ENCODE measurements at places on chromosomes 12 and 14.

DNA sequence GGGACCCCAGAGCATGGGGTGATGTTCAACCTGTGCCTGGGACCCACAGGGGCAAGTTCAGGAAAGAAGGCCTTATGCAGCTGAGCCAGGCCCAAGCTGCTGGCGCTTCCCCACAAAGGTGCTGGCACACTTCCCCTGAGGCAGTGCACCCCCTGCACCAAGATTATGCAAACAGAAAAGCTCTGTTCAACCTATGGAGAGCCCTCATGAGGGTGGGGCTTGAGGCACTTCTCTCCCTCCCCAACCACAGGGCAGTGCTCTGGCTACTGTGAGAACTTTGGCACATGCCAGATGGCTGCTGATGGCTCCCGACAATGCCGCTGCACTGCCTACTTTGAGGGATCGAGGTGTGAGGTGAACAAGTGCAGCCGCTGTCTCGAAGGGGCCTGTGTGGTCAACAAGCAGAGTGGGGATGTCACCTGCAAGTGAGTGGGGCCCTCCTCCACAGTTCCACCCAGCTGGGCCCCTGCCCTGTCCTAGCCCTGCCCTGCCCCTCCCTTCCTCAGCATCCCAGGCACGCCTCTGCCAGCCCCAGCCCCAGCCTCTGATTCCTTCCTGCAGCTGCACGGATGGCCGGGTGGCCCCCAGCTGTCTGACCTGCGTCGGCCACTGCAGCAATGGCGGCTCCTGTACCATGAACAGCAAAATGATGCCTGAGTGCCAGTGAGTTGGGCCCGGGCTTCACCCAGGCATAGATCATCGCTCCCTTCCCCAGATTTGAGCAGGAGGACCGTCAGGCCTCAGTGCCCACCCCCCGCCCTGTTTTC lies 5.5 kb upstream of the NXPH4 start:
- DNase-seq = no peak

GRCh38 chr14:90336985-90337384 lies 5.2 kb upstream of the NRDE2 start:
- no peak for DNase-seq

- DNase-seq = no peak
Measured at GRCh38 chr12:124296295-124296915, 1.5 kb downstream of the RFLNA start.

DNA sequence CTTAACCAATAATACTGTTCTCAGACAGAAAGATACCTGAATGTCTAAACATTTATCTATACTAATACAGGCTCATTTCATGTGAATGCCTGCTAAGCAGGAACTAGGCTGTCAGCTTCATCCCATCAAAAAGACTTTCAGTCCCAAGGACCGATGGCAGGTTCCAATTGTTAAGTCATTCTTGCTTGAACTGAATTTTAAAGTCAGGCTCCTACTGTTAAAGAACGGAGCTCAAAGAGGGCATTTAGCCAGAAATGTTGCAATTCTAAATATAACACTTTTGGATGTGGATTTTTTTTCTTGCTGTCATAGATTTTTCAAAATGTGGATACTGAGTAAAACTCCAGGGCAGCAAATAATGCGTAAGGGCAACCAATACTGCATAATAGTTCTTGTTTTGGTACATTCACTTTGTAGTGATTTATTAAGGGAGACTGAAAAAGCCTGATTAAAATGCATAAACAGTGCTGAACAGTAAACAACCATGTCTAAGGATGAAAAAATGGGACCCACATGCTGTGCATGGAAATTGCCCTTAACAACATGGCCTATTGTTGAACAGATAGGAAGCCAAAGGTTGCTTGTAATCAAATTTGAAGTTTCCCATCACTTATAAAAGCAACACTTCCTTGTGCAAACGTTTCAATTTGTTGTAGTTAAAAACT lies 38.6 kb upstream of the DBX2 start:
- no peak for DNase-seq

- DNase-seq = no peak
Measured at GRCh38 chr12:107783406-107784376, 9.2 kb downstream of the ASCL4 start.

GRCh38 chr14:67735336-67736147 lies 33.9 kb downstream of the RDH12 start:
- DNase-seq = no peak

- no peak for DNase-seq
Measured at GRCh38 chr12:1657688-1658087, 28.7 kb downstream of the WNT5B start.

DNA sequence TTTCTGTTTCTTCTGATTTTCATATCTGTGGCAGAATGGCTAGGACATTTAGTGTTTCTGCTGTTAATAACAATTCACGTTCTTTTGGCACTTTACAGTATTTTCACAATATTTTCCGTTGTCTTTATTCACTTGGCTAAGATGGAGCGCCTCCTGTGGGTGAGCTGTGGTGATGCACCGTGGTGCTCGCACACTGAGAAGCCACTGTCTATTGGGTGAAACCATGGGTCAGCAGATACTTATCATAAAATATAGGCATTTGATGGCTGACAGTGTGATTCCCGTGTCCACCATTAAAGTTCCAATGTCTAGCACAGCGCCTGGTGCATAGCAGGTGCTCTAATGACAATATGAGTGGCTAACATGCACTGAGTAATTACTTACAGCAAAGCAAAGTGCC lies 141.8 kb downstream of the VRK1 start:
- no peak for DNase-seq

DNA sequence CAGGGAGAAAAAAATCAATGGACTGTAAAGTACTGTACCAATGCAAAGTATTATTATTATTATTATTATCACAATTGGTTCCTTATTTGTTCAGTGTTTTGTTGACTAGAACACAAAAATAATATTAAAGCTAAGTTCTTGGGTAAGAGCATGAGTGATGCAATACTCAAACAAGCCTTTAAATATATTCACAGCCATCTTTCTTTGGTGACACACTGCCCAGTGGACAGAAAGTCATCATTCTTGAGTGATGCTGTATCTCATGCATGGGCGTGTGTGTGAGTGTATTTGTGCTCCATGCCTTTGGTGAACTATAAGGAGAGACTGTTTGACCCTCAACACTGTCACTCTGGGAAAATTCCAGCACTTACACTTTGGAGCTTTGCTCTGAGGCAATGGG lies 93.6 kb downstream of the KCNK10 start:
- DNase-seq = no peak

- DNase-seq = no peak
Measured at GRCh38 chr12:109741970-109742703, 28.5 kb downstream of the FAM222A start.

- DNase-seq = no peak
Measured at GRCh38 chr14:23076785-23077408, 18.0 kb downstream of the ACIN1 start.

DNA sequence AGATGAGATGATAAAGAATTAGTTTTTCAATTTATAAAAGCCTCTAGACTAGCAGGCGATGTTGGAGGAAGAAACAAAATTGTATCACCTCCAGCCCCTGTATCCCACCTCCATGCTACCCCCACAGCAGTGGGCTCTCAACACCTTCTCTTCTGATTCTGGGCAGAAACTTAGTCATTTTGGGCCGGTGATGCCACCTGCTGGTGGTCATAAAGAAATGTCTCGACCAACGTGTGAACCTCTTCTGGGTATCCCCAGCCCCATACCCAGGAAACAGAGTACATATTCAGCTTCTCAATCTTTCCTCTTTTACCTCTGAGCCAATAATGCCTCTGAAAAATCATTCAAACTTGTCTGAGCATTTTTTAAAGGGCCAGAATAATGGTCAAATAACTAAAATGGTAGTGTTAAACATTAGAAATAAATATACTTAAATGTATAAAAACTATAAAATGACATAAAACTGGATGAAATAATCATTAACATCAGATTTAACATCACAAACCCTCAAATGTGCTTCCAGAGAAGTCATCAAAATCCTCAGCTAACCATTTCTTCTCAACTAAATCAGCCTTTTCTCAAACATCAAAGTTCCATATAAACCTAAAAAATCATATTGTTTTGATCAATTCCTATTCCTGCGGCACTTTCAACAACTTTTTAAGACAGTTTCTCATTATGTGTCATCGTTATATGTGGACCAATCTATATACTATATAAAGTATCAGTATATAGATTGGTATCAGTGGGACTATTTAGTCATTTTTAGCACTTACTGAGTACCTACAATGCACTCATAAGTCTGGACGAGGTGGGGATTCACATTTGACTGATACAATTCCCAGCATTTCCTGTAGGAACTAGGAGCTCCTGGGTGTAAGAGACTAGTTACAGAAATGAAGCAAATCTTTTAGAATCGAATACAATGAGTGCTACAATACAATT lies 69.4 kb downstream of the ATXN2 start:
- peak; percentile 22 for DNase-seq

DNA sequence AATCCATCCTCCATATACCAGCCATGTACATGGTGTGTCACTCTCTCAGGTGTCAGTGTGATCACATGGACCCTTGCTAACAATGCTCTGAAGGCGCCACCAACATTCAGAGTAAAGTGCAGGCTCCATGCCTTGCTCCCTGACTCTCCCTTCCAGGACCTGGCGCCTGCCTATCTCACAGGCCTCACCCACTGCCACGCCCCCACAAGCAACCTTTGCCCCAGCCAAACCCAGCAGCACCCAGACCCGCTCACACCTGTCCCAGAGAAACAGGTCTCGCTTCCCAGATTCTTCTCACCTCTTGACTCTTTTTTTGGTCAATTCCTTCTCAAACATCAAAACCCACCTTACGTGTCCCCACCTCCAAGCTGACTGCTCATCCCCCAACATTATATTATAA lies 52.3 kb downstream of the KCNK10 start:
- DNase-seq = no peak

DNA sequence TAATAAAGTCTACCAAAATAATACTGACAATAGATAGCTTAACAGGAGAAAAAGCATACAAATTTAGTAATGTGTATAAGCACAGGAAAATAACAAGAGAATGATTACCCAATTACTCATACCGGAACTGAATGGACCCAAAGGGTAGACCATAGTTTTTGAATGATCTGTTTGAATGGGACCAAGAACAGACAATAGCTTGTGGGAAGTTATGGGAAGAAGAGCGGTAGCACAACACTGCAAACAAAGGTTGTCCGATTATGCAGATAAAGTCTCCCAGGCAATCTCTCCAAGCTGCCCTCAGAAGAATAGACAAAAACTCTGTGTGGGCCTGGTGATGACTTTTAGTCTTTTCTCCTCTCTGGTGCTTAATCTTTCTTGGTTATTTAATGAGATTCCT lies 96.6 kb upstream of the NEDD1 start:
- no peak for DNase-seq

DNA sequence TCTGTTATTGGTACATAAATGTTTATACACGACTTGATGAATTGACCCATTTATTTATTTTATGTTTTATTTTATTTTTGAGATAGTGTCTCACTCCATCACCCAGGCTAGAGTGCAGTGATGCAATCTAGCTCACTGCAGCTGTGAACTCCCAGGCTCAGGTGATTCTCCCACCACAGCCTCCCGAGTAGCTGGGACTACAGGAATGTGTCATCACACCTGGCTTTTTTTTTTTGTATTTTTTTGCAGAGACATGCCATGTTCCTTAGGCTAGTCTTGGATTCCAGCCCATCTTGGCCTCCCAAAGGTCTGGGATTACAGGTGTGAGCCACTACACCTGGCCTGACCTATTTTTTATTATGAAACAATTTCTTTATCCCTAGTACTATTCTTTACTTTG lies 355.0 kb upstream of the PRICKLE1 start:
- DNase-seq = no peak

DNA sequence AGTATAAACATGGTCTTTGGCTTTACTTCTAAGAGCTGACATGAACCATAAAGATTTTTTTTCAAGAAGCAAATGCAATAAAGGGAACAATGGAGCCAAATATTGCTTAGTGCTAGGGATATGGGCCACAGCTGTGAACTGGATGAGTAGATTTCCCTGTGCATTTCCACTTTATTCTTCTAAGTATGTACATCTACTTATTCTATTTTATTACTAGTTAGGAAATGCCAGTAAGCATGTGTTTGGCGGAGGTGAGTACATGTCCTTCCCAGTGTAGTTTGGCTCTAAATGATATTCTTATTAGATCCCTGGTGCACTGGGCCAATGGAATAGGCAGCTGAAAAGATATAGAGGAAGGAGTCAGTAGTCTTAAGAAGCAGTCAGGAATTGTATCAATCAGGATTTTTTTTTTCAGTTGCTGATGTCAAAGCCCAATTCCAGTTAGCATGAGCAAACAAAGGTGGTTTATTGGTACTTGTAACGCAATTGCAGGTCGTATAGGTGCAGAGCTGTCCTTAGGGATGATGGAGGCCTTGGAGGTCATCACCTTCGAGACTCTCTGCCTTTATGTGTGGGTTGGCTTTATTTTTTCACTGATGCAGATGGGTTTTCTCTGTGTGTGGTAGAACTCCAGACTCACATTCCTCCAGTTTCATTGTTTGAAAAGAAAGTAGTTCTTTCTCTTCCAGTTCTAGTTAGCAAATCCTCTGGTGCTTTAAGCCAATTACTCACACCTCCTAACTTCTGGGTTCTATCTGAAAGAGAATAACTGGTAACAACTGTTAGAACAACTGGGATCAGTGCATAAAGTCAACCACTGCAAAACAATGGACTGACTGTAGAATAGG lies 139.0 kb upstream of the LRIG3 start:
- no peak for DNase-seq

DNA sequence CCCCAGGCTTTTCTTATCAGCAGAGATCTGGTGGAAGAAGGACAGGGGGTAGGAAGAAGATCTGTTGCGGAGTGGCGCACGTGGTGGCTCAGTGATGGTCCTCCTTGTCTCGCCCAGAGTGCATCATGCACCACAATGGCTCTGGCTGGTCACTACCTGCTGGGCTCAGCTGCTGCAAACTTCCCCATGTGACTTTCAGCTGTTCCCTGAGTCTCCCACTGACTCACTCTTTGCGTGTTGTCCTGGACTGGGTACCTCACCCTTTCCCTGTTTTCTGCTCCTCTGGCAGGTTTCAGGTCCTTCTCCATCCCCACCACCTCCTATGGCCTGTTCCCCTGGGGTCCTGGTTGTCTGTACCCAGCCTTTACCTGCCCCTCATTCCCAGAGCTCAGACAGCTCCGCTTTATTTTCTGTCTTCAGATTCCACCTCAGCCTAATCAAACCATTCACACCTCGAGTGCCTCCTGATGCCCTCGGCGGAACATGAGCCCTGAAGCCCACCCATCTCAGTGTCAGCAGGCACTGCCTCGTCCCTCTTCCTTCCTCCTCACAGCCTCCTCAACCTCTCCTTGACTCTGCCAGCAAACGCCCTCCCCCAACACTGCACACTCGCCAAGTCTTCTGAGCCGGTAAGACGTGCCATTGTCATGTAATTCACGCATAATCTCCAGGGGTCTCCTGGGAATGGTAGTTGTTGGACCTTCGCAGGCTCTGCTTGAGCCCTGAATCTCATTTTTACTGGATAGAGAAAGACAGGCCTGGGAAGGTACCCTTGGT lies 1.8 kb downstream of the C1R start:
- DNase-seq = no peak

- DNase-seq = no peak
Measured at GRCh38 chr12:130706885-130707570, 9.1 kb downstream of the RIMBP2 start.
